ENCODE measurements at places on chromosomes 1 and 21.
A peak's percentile ranks its signal among the peaks of the same experiment; 100 is the strongest.

GRCh38 chr1:223087291-223088255 is 55.5 kb downstream of the TLR5 start:
- H3K4me1 ChIP-seq = no peaks in the 10 kb centered on the region
- DNase-seq = no peak
- H3K27ac ChIP-seq = no peak overlapping the region
- no peak overlapping the region for H3K4me3 ChIP-seq

DNA sequence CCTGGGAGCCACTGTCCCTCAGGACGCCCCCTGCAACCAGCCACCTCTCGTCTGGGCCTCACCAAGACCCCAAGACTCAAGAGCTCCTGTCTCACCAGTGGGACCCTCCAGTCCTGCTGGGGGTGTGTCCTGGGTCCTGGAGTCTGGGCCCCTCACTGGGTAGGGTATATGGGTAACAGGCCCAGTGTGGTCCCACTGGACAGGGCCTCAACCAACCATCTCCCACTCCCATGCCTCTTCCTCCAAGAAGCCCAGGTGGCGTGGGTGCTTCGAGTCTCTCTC is 725 bp upstream of the VWA1 start:
- H3K27me3 ChIP-seq = peaks cover 56% of the 10 kb centered on the region
- H3K4me1 ChIP-seq = peaks cover 24% of the 10 kb centered on the region
- H3K27ac ChIP-seq = no peak overlapping the region
- H3K36me3 ChIP-seq = no peaks in the 10 kb centered on the region
- no peak for DNase-seq

DNA sequence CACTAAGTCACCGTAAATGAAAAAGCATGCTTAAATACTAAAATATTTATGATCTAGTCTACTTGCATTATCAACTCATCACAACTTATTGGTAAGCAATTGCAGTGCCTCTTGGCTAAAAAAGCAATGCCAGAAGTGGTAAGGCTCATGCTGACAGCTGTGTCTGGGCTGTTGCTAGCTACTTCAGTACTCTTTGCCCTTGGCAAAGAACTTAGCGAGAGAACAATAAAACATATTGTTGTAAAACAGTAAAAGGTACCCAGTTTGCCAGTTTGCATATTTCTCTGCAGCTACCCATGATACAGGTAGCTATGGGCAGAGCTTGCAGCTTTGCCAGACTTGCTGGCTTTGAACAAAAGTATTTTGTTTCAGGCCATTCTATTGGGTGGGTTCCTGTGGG is 73.1 kb downstream of the ATP6V1G3 start:
- DNase-seq = no peak
- H3K36me3 ChIP-seq = no peaks in the 10 kb centered on the region
- no peak overlapping the region for H3K27ac ChIP-seq
- H3K27me3 ChIP-seq = no peaks in the 10 kb centered on the region
- no peak overlapping the region for H3K4me3 ChIP-seq

DNA sequence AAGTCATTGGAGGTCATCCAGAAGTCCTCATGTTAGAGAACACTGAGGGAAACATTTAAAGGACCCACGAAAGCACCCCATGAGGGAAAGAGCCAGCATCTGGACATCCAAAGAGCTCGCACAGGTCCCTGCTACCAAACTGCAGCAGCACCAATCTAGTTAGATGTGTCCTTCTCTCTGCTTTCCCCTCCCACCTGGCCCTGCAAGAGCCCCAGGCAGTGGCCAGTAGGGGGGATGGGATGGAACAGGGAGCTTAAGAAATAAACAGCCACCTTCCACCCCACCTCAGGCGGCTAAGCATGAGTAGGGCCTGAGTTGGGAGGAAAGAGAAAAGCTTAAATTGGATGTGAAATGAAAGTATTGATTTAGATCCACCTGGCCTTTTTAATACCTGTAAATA is 175.9 kb upstream of the KCND3 start:
- no peaks in the 10 kb centered on the region for H3K36me3 ChIP-seq
- no peaks in the 10 kb centered on the region for H3K27me3 ChIP-seq

DNA sequence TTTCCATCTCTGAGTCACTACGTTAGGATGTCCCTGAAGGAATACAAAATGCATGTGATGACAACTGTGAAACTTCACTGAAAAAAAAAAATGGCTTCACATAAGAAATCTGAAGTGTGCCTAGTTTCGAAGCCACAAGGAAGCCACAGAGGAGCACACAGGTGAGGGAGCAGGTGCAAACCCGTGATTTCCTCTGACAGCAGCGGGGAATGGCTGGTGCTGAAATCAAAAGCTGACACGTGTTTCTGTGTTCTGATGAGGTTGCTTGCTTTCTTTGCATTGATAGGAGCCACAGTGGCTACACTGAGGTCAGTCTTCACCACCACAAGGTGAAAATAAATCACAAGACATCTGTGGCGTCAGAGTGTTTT is 105.7 kb upstream of the TLR5 start:
- H3K27ac ChIP-seq = peak overlapping the region; percentile 25
- H3K4me1 ChIP-seq = peaks cover 25% of the 10 kb centered on the region
- no peak overlapping the region for H3K4me3 ChIP-seq

- H3K4me3 ChIP-seq = no peak overlapping the region
- H3K4me1 ChIP-seq = no peaks in the 10 kb centered on the region
- no peaks in the 10 kb centered on the region for H3K36me3 ChIP-seq
- no peak overlapping the region for H3K27ac ChIP-seq
- peaks cover 5% of the 10 kb centered on the region for H3K27me3 ChIP-seq
- no peak for DNase-seq
Observed at GRCh38 chr1:14117700-14118099, 417.7 kb downstream of the PRDM2 start.

GRCh38 chr1:208423526-208423925 is 179.3 kb upstream of the PLXNA2 start:
- no peak overlapping the region for H3K27ac ChIP-seq
- H3K27me3 ChIP-seq = no peaks in the 10 kb centered on the region
- H3K4me1 ChIP-seq = no peaks in the 10 kb centered on the region

DNA sequence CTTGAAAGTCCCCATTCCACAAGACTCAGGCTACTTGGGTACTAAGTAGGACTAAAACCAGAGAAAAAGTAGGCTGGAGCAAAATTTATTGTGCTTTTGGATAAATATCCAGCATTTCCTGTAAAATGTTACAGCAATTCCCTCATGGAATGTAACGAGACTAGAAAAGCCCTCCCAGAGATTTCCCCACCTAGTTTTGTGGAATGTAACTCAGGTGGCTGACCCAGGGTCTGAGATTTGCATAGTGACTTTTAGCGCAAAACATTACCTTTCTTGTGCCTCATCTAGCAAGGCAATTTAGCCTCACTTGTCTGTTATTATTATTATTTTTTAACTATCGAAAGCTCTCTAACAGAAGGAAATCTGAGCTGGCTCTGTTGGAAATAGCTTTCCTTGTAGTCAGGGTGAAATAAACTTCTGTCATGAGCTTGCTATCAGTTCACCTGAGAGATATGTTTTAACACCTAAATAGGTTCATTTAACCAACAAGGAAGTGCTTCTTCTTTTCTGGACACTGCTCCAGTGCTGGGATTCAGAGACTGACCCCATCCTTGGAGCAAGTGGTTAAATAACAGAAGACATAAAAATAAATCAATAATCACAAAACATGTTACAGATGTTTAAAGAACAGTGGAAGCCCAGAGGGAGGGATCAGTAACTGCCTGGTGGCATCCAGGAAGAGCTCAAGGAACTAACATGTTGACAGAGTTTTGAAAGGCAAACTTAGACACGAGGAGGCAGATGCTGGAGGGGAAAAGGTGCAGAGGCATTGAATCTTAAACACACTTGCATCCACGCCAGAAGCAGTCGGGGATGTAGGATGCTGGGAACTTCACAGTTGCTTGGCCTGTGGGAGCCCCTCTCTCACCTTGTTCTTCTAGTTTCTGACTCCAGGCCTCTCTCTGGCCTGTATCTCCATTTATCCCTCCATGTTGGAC is 68.3 kb upstream of the RHOU start:
- H3K27ac ChIP-seq = no peak overlapping the region
- H3K27me3 ChIP-seq = no peaks in the 10 kb centered on the region
- DNase-seq = no peak
- H3K36me3 ChIP-seq = no peaks in the 10 kb centered on the region
- no peak overlapping the region for H3K4me3 ChIP-seq
- H3K4me1 ChIP-seq = peaks cover 5% of the 10 kb centered on the region

- H3K4me1 ChIP-seq = peaks cover 11% of the 10 kb centered on the region
- no peaks in the 10 kb centered on the region for H3K36me3 ChIP-seq
- peak overlapping the region; percentile 75 for H3K4me3 ChIP-seq
- DNase-seq = no peak
Observed at GRCh38 chr21:33587792-33588484, 546 bp downstream of the DONSON start.

GRCh38 chr21:44734026-44734745 is 22.8 kb upstream of the TSPEAR start:
- no peak overlapping the region for H3K4me3 ChIP-seq
- DNase-seq = no peak
- H3K4me1 ChIP-seq = no peaks in the 10 kb centered on the region
- no peaks in the 10 kb centered on the region for H3K27me3 ChIP-seq
- no peak overlapping the region for H3K27ac ChIP-seq

DNA sequence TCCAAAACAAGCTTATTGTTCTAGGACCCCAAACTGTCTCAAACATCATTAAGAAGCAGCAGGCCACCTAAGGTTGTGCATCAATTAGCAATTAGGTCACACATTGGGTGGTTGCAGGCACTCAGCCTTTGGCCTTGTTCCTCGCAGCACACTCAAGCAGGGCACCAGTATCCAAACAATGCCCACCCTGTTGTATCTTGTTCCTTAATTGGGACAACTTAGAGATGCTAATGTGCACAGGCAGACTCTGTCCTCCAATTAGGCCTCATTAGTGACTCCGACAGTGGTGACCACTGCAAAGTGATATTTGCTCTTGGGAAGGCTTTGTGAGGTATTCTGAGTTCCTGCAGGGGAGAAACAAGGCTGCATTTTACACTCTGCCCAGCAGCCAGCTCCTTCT is 515.1 kb upstream of the PTBP2 start:
- H3K27me3 ChIP-seq = no peaks in the 10 kb centered on the region
- H3K36me3 ChIP-seq = no peaks in the 10 kb centered on the region
- DNase-seq = no peak

GRCh38 chr1:113784104-113784779 is 25.0 kb upstream of the PHTF1 start:
- H3K27me3 ChIP-seq = no peaks in the 10 kb centered on the region
- peak; percentile 50 for DNase-seq
- peak overlapping the region; percentile 80 for H3K27ac ChIP-seq
- peak overlapping the region; percentile 11 for H3K4me3 ChIP-seq
- peaks cover 41% of the 10 kb centered on the region for H3K4me1 ChIP-seq

GRCh38 chr1:203492748-203493130 is 1.2 kb upstream of the OPTC start:
- DNase-seq = no peak
- peaks cover 10% of the 10 kb centered on the region for H3K4me1 ChIP-seq
- H3K27ac ChIP-seq = no peak overlapping the region
- no peaks in the 10 kb centered on the region for H3K27me3 ChIP-seq
- no peaks in the 10 kb centered on the region for H3K36me3 ChIP-seq
